Cerebellum (tissue), 4 donors: ENCODE measurements at places on chromosomes 16 and 17.

GRCh38 chr16:68238029-68238345 is 2.1 kb upstream of the ESRP2 start:
- DNase-seq = no peak

DNA sequence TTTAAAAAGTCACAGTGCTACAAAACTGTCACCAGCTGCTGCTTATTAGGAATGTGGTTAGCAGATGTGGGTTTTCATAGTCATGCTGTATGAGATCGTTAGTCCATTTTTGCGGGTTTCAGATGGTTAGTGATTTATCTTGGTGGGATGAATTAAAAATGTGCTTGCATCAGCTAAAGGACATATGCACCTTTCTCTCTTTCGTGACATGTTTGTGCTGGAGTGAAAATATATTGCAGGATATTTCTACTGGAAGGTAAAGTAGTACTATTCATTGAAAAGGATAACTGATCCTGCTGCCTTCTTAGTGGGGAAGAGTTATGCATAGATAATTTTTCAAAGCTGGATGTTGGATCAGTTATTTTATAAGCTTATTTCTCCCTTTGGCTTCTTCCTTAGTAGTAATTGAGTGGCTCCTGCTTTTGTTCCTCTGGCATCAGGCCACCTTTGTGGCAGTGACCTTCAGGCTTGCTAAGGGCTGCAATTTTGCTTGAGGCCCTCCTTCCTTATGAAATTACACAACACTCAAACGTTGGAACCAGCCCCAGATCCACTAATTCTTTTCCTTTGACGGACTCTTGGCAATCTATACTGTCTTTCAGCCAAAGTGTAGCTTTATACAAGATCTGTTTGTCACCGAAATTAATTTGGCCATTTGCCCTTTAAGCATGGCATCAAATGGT is 7.5 kb upstream of the SNTB2 start:
- DNase-seq = no peak

- no peak for DNase-seq
These were observed 130.3 kb upstream of the RBBP6 start for GRCh38 chr16:24409045-24409444.

- no peak for DNase-seq
These were observed 7.3 kb upstream of the KDM8 start for GRCh38 chr16:27195941-27196595.

- no peak for DNase-seq
These were observed 6.7 kb downstream of the PRDM7 start for GRCh38 chr16:90070440-90070839.

- DNase-seq = peak; percentile 91
These were observed at the start of the genes MYO19 and PIGW for GRCh38 chr17:36534840-36535668. MYO19 (minus strand) TSS chr17:36534868; CDS start chr17:36532538, 2,330 bp downstream. PIGW (plus strand) TSS chr17:36534987; CDS start chr17:36537102, 2,115 bp downstream.

DNA sequence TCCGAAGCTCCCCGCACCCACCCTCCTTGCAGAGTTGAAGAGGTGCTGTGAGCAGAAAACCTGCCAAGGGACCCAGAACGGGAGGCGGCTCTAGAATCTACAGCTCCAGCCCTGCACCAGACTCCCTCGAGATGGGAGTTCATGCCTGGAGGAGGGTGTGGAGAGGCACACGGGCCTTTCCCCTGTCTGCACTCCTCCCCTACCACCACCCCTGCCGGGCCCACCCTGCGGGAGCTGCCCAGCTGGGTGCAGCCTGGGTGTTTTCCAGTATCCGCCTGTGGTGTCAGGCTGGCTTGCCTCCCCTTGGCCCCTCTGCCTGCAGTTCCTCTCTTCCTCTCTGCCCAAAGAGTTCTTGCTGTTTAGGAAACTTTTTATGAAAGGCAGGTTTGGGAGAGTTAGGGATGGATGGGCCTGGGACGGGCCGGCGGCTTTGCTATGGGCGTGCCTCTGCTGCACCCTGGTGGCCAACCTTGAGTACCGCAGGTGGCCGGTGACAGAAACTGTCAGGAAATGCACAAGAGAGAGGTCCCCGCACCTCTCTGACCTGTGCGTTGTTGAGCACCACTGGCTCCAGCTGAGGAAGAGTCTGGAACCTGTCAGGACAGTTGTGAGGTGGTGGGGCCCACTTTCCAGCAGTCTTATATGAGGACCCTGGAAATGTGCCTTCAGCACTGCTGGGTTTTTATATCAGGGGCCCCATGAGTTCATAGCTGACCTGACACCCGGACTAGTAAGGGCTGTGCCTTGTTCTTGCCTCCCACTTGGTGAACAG is 354.1 kb downstream of the SEC14L1 start:
- peak; percentile 86 for DNase-seq

GRCh38 chr17:49406421-49407061 is 8.1 kb downstream of the PHB1 start:
- DNase-seq = peak; percentile 22

- no peak for DNase-seq
These were observed 452 bp downstream of the SLC25A10 start for GRCh38 chr17:81712468-81713003.

DNA sequence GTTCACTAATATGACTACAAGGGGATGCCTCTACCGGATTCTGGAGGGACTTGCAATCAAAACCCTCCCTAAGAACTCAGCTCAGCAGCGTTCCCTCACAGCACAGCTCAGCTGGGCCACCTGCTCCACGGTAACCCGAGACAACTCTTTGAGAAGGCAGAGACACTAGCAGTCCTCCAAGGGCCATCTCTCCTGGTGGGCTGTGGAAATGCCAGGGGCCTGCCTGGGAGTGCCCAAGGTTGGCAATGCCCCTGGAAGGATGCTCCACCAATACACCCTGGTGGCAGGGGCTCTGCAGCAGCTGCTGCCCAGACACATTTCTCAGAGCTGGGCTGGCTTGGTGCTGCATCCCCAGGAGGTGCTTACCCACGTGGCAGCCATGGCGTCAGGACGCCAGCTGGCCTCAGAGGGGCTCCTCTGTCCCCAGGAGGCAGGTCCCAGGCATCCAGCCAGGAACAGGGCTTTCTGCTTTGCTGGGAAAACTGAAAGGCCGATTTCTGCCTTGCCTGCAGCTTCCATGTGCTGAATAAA is 16.5 kb downstream of the CDIP1 start:
- DNase-seq = peak; percentile 80

- no peak for DNase-seq
These were observed 6.8 kb downstream of the SCARF1 start for GRCh38 chr17:1638624-1639300.

DNA sequence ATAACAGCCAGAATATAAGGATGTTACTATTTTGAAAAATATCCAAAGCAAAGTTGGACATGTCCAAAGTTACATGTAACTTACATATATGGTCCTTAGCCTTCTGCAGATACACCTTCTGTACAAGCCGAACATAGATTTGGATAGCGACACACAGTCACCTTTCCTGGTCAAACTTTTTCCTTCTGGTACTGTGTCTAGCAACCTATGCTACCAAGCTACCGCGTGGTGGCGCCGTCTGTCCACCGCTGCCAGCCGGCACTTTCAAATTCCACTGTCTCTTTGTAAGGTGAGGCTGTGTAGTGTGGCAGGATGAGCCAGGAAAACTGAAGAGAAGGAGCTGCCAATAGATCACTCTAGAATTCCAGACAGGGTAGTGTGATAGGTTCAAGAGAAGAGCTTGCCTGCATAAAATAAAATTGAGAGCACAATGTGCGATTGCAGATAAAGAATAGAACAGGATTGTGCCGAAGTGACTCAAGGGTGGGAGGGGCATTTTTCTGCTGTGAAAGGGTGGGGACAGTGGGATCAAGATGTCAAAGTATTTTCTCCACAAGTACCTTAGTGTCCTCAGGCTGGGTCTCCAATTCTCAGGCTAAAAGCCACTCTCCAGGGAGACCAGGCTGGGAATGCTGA is 366.9 kb downstream of the SLC39A11 start:
- DNase-seq = peak; percentile 74

GRCh38 chr17:81303385-81303784 is 8.3 kb upstream of the SLC38A10 start:
- DNase-seq = no peak

GRCh38 chr17:37259030-37259735 is 116.6 kb upstream of the C17orf78 start:
- no peak for DNase-seq

- no peak for DNase-seq
These were observed 4.4 kb downstream of the DHRS7B start for GRCh38 chr17:21131137-21131536.

DNA sequence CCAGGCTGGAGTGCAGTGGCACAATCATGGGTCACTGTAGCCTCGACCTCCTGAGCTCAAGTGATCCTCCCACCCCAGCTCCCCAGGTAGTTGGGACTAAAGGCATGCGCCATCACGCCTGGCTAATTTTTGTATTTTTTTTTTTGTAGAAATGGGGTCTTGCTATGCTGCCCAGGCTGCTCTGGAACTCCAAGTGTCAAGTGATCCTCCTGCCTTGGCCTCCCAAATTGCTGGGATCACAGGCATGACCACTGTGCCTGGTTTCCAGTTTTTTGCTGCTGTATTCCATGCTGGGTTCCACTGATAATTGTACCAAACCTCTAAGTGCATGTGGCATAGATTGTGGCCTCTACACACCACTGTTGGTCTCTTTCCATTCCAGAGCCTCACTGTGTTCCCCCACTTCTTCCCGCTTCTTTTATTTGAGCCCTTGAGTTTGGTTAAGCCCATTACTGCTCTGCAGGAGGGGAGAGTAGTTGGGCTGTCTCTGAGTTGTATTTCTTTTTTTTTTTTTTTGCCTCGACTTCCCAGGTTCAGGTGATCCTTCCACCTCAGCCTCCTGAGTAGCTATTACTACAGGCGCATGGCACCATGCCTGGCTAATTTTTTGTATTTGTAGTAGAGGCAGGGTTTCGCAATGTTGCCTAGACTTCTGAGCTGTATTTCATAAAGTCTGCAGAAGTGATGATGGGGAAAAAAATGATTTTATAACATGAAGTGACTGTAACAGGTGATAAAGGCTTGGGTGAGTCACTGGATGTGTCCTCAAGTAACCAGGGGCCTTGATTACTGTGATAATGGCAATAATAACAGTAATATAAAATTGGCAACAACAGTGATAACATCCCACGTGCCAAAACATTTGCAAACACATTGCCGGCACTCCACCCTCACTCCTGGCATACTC is 30.0 kb downstream of the EEF2K start:
- no peak for DNase-seq

GRCh38 chr17:12605222-12605621 is 60.5 kb upstream of the MYOCD start:
- no peak for DNase-seq

- DNase-seq = no peak
These were observed 48.3 kb upstream of the ERN1 start for GRCh38 chr17:64178011-64178825.

- no peak for DNase-seq
These were observed 31.2 kb upstream of the NLRP1 start for GRCh38 chr17:5615476-5615875.

DNA sequence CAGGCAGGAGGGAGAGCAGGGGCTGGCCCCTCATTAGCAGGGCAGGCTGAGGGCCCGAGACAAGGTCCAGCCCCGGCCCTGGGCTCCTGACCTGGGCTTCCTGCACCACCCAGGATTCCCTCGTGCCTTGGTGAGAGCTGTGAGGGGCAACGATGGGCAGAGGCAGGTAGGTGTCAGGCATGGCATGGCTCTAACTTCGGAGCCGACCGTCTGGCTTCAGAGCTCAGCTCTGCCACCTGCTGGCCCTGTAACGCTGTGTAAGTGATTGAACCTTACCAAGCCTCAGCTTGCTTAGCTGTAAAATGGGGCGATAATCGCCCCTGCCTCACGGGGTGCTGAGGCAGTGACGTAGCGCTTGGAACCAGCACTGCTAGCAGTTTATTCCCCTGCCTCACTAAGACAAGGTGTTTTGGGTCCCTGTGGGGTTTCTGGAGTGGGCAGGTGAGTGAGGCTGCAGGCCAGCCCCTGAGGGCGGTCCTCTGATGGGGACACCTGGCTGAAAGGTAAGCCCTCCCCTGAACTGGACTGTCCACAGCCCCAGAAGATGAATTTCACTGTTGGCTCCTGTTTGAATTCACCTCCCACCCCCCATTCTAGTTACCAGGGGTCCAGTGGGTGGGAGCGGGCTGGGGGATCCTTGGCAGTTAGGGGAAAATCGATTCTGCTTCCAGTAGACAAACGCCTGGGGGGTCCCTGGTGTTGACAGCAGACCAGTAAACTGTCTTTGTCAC is 184.8 kb upstream of the GSE1 start:
- peak; percentile 66 for DNase-seq

DNA sequence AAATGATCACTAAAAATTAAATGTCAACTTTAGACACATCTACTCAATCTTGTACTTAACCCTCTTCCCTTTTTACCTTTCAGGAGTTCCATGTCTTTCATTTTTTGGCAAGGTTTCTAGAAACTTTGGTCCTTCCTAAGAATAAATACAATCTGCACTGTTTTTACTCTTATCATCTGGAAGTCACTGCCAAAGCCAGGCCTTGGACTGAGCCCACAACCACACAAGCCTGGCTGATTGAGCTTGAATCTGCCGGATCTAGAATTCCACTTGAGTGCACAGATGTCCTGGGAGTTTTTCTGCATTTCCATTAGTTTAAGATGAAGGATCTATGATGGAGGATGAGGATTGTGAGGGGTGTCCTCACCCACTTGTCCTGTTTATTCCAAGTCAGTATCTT is 126.1 kb downstream of the VPS53 start:
- no peak for DNase-seq

- DNase-seq = no peak
These were observed 115.1 kb downstream of the PPM1E start for GRCh38 chr17:58870747-58871146.

GRCh38 chr17:38746004-38746848 is 1.9 kb downstream of the PCGF2 start:
- DNase-seq = no peak

DNA sequence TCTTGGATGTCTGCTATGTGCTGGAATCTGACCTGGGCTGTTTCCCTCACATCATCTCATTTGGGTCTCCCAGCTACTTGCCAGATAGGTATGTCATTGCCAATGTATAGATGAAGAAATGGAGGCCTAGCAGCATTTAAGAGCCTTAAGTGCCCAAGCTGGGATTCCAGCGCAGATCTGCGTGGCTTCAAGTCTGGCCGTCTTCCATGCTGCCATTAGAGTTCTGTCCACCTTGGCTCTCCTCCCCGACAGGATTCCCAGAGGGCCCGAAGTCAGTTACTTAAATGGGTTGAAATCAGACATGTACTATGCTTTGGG is 33.0 kb upstream of the CCR7 start:
- no peak for DNase-seq

DNA sequence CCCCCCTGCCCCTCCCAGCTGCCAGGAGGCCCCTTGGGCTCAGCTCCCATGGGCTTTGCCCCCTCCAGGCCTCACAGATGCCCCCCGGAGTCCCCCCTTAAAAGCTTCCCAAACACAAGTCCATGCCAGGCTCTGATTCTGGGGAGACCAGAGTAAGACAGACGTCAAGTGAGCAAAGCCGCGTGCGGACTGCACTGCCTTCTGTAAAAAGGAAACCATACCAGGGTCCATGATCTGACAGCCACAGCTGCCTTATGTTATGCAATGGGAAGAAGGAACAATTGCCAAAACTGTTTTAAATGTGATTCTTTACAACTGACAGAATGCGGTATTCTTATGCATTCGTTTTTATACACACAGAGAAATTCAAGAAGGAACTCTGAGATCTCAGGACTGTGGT is 17.9 kb upstream of the HEXD start:
- DNase-seq = no peak

- DNase-seq = no peak
These were observed 3.0 kb downstream of the SETD6 start for GRCh38 chr16:58518083-58518979.

GRCh38 chr16:53091466-53092211 is 36.8 kb downstream of the CHD9 start:
- peak; percentile 35 for DNase-seq
